CD4-positive, alpha-beta T cell treated with Interleukin-15 for 1 hour (primary cell): ENCODE measurements at places on chromosomes 4 and X.

DNA sequence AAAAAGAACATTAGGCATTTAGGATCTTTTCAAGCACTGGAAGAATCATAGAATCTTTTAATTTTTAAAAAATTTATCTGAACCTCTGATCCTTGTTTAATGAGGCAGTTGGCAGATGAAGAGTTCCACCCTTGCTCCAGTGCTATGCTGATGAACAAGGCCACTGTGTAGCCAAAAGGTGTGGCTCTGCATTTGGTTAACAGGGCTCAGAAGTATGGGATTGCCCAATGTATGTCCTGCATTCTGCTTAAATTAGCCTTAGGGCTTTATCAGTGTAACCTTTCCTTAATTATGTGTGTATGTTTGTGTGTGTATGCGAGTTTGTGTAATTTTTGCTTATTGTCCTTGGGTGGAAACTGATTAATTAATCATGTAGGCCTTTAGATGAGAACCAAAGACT lies 43.3 kb upstream of the PPM1K start:
- no peak for DNase-seq

DNA sequence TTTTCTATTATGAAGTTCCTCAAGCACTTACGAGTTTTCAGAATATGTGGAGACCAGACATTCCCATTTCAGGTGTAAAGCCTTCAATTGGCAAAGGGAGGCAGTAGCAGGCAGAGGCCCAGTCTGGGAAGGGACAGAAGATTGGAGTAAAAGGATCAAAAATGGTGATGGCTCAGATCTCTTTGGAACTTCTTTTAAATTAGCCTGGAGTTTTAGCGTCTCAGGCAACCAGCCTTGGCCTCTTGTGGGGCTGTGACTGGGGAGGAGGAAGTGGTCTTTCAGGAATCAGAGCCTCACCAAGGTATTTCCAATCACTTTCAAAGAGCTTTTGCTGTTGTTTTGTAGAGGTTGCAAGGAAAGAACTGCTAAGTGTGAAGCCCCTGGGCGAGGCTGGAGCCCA lies 239.1 kb downstream of the FRAS1 start:
- DNase-seq, result no peak

GRCh38 chr4:8781641-8782040 lies 90.0 kb downstream of the HMX1 start:
- no peak for DNase-seq

DNA sequence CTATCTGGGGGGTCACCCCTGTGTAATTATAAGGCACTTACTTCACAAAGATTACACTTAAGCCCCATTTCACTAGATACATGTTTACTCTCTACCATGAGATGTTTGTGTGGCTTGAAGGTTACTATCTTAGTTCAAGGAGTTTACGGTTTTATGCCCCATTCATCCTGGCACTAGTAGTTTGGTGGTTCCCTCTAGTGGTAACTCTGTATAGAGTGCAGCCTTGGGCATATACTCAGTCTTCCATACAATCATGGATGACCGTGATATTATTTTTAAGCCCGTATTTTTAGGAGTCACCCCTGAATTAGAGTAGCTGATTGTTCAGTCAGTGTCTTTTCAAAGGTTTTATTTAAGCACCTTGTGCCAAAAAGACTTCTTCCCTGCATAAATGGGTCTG lies 109.9 kb upstream of the FAM47C start:
- no peak for DNase-seq

DNA sequence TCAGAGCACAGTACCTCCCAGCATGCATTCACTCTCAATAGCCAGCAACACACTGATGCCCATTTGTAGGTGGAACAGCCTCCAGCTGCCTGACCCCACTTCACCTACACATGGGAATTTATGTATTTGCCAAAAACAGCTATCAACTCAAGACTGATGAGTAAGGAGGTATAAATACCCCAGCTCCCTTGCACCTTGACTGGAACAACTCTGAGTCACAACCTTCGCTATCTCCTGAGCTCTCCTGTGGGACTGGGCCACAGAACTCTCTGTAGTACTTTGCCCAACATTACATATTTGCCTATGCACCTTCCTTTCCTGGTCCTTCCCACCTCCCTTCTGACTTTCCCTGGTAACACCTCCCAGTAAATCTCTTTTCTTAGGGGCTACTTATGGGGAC lies 16.5 kb upstream of the EGFL6 start:
- no peak for DNase-seq

DNA sequence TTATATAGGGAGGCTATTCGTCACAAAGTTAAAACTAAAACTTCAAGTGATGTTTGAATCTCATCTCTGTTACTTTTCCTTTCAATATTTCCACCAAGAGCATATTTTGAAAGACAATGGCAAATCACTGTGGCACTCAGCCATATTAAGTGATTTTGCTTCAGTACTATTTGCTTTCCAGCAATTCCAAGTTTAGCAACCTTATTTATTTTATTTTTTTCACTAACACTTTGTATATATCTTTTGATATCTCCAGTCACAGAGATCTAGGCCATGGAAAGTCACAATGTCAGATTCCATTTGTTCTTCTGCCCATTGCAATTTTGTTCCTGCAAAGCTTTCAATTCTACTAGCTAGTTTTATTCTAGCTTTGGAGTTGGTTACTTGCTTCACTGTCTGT lies 1514.5 kb upstream of the ADGRL3 start:
- no peak for DNase-seq

- DNase-seq, result peak; percentile 62
Observed at GRCh38 chr4:16001484-16001858, 38.5 kb upstream of the FGFBP2 start.

GRCh38 chr4:107622006-107622405 lies 98.0 kb downstream of the PAPSS1 start:
- DNase-seq, result no peak

DNA sequence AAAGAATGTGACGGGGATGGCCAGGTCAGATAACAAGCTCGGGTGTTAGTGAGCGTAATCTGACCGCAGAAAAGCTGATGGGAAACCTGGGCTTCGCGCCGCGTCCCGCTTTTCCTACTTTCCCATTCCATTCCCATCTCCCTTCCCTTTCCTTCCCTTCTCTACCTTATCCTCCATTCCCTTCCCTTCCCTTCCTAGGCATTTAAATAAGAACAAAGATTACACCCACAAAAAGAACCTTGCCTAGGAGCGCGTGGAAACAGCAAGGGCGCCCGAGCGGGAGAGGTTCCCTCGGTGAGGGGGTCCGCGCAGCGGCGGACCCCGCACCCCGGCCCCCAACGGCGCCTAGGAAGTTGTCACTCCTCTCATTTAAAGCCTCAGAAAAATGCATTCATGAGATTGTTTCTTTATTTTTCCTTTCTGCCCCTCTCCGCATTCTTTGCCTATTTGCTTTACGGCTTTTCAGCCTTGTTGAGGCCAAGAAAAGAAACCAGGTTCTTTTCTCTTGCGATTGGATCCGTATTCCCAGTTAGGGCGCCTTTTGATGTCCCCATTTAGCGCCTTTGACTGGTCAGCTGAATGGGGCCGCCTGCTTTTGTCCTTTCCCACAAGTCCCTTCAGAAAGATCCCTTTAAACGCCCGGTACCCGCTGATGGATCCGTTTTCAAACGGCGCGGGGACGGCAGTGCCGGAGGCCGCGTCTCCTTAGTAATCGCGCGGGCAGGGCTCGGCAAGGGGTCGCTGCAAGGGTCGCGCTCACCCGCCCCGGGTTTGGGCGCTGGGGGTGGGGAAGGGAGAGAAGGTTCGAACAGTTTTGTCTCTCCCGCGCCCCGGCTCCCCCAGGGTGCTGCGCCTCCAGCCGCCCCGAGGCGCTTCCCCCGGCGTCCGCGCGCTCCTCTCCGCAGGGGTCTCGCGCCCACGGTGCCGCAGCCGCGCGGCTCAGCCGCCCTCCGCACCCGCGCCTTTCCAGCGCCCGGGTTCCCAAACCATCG lies 54.1 kb upstream of the TMEM33 start:
- DNase-seq, result no peak

- DNase-seq, result no peak
Observed at GRCh38 chrX:29890646-29891200, 324.6 kb upstream of the MAGEB2 start.

DNA sequence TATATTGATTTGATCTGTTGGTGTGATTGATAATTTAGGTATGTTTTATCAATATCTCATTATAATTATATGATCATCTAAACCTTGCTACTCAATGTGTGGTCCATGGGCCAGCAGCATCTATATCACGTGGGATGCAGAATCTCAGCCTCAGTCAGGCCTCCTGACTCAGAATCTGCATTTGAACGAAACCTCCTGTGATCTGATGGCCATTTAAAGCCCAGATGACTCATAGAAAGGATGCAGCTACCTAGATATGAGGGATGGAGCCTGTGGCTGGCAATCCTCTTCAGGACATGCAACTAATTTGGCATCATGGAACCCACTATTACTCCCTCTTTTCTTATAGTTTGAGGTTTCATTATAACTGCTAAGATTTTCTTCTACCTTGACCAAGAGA lies 11.3 kb upstream of the CHRNA9 start:
- DNase-seq, result no peak

DNA sequence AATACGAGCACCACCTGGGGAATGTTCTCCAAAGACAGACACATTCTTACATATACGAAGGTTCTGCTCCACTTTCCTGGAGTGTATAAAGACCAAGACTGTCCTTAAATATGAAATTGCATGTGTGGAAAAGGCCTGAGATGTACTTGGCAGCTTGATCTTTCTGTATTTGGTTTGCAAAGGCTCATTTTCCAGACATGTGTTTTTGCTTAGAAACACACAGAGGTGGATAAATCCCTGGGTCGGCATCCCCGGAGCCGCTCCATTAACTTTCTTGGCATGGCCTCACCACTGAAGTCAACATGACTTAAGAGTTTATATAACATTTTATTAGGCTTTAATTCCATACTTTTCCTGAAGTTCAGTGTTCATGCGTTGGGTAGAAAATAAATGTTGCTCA lies 239.4 kb downstream of the LDB2 start:
- DNase-seq, result no peak

GRCh38 chr4:74997948-74998729 lies 65.2 kb downstream of the PARM1 start:
- no peak for DNase-seq

- DNase-seq, result no peak
Observed at GRCh38 chrX:38293741-38294140, 33.6 kb downstream of the RPGR start.
